ENCODE measurements at places on chromosomes 1 and 21.

DNA sequence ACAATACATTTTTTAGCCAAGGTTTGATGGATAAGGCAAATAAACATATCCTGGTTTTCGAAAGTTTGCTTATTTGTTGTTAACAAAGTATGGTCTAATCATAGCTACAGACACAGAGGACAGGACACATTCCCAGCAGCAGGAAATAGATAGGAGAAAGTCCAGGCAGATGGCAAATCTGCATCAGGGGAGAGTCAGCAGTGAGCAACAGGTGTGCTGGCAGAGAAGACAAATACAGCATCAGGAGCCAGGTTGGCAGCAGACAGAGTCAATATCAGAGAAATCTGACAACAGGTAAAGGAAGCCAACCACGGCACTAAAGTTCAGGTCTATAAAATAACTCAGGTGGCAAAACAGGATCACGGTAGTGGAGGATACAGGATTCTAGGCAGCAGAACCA lies 210.7 kb upstream of the PTBP2 start:
- no peak for DNase-seq

DNA sequence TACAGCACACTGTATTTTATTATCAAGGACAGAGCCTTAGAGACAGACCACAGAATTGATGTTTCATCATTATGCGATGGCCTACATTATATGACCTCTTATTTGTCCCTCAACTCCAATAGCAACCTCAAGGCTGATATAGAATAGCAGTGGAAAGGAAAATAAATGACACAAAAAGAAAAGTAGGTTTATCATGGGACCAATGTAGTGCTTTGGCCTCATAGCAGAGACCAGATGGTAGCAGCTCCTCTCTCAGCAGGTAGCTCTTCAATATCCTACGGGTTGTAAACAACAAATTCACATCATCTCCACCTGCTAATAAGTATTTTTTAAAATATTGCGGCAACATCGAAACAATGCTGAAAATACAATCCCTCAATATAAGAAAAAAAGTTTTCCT lies 25.2 kb downstream of the ANP32E start:
- no peak for DNase-seq

DNA sequence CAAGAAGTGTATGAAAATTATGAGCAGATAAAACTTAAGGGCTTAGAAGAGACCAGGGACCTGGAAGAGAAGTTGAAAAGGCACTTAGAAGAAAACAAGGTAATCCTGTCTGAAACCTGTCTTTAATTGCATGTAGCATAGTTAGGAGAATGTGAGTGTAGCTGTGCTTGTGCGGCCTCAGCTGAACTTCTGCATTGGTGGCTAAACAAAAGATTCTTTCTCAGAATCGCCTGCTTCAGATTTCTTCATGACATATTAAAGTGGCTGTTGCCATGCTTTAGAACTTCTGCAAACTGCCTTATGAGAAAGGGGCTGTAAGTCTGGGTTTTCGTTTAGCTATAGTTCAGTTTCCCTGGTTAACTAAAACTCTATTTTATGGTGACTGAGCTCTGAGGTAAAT lies 94.5 kb downstream of the VPS26C start:
- DNase-seq, result no peak

DNA sequence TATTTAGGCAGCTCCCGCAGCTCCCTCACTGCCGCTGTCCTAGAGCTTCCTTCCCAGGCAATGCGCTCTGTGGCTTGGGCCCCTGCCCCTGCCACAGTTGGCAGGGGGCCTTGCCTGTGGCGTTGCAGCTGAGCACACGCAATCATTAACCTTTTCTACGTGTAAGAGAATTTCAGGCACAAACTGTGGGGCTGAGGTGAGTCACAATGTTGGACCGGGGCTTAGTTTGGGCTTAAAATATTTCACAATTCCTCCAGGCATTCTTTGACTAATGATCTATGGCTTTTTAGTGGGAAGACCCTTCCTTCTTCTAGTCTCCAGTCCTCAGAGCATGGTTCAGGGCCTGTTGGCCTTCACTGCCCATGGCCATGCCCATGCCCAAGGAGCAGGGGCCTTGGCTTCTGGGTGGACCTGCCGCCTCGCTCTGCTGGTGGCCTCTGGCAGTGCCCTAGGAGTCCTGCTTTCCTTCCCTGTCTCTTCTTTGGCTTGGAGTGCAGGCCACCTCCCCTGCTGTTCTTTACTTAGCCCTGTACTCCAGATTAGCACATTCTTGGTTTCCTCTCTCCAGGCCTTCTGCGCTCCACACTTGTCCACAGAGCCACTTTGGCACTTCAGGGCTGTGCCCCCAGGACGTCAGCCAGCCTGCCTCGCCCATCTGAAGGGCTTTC lies 39.2 kb downstream of the MAPKAPK2 start:
- DNase-seq, result peak; percentile 68

Measured in NB4 (cell line).